Uterine smooth muscle cell (primary cell): ENCODE measurements at places on chromosomes 6 and 20. TPM values are rescaled to one million over a fixed set of nuclear protein-coding genes. Genes with fewer than 3 reads are reported as not detected.

The TPX2 gene
- total RNA-seq = 28.6 and 104 TPM in 2 replicates

The GMPR gene
- total RNA-seq = 8.1 and 9.1 TPM in 2 replicates

The GCNT2 gene
- 0.12 and 0.22 TPM in 2 replicates for total RNA-seq

The GNAS-AS1 gene
- 0.87 and 1.00 TPM in 2 replicates for total RNA-seq

The GDAP1L1 gene
- total RNA-seq = not detected in 2 replicates

The PHIP gene
- total RNA-seq = 28.2 and 32.2 TPM in 2 replicates

The ETV7 gene
- 0.12 and 0.22 TPM in 2 replicates for total RNA-seq

The CLPSL1 gene
- total RNA-seq = not detected in 2 replicates

The VSX1 gene
- total RNA-seq = not detected in 2 replicates

The FAM184A gene
- 1.00 and 1.1 TPM in 2 replicates for total RNA-seq

The SCGN gene
- not detected in 2 replicates for total RNA-seq

The PKHD1 gene
- total RNA-seq = not detected in 2 replicates

The DOK5 gene
- total RNA-seq = 14.6 and 15.6 TPM in 2 replicates

The FAM120B gene
- total RNA-seq = 15.1 and 15.3 TPM in 2 replicates

The PSMB9 gene
- 26.7 and 30.7 TPM in 2 replicates for total RNA-seq

The MAVS gene
- total RNA-seq = 16.0 and 16.1 TPM in 2 replicates

The NHLRC1 gene
- total RNA-seq = 2.7 and 3.3 TPM in 2 replicates

The ARHGAP18 gene
- total RNA-seq = 45.6 and 90.2 TPM in 2 replicates

The CNR1 gene
- total RNA-seq = under 0.01 TPM in 1 of 2 replicates, not detected in the other

The PRR18 gene
- total RNA-seq = 0.12 TPM in 1 of 2 replicates, not detected in the other

The RAB32 gene
- total RNA-seq = 161 and 163 TPM in 2 replicates

The IL17F gene
- not detected in 2 replicates for total RNA-seq

The TMEM63B gene
- 25.3 and 32.9 TPM in 2 replicates for total RNA-seq

The PHF1 gene
- total RNA-seq = 23.0 and 29.7 TPM in 2 replicates

The EFCAB8 gene
- total RNA-seq = under 0.01 TPM in 1 of 2 replicates, not detected in the other

The OLIG3 gene
- total RNA-seq = not detected in 2 replicates

The FNDC1 gene
- total RNA-seq = under 0.01 TPM in 2 replicates

The RALY gene
- total RNA-seq = 50.0 and 69.8 TPM in 2 replicates

The THBD gene
- total RNA-seq = 18.5 and 54.1 TPM in 2 replicates

The SLC22A2 gene
- 0.12 TPM in 1 of 2 replicates, not detected in the other for total RNA-seq

The OR2H1 gene
- total RNA-seq = not detected in 2 replicates

The DLL1 gene
- total RNA-seq = 1.00 and 1.3 TPM in 2 replicates

The LAMP5 gene
- under 0.01 and 0.44 TPM in 2 replicates for total RNA-seq

The UBE2J1 gene
- 34.8 and 36.5 TPM in 2 replicates for total RNA-seq

The NHSL1 gene
- total RNA-seq = 1.8 and 3.7 TPM in 2 replicates

The COL20A1 gene
- total RNA-seq = under 0.01 TPM in 1 of 2 replicates, not detected in the other

The PLCB4 gene
- 1.9 and 2.1 TPM in 2 replicates for total RNA-seq

The CGAS gene
- 6.1 and 7.4 TPM in 2 replicates for total RNA-seq

The CNBD2 gene
- total RNA-seq = 2.0 and 3.2 TPM in 2 replicates

The PNLDC1 gene
- not detected in 2 replicates for total RNA-seq

The SEMG1 gene
- not detected in 2 replicates for total RNA-seq

The SPATS1 gene
- not detected in 2 replicates for total RNA-seq

The FKBP1C gene
- 0.12 and 0.22 TPM in 2 replicates for total RNA-seq

The PRKN gene
- total RNA-seq = 2.9 and 3.4 TPM in 2 replicates

The TOMM34 gene
- total RNA-seq = 41.5 and 72.5 TPM in 2 replicates

The RIMS1 gene
- total RNA-seq = 0.33 and 0.50 TPM in 2 replicates

The CBLN4 gene
- not detected in 2 replicates for total RNA-seq

The PRPH2 gene
- total RNA-seq = 1.7 and 1.8 TPM in 2 replicates

The PET117 gene
- 13.9 and 17.6 TPM in 2 replicates for total RNA-seq

The COL12A1 gene
- total RNA-seq = 526 and 765 TPM in 2 replicates

The FAM162B gene
- total RNA-seq = 6.5 and 14.1 TPM in 2 replicates

The ARMH2 gene
- not detected in 2 replicates for total RNA-seq

The IP6K3 gene
- 0.22 and 0.50 TPM in 2 replicates for total RNA-seq

The UBE2V1 gene
- total RNA-seq = 26.2 and 32.4 TPM in 2 replicates

The NKAIN2 gene
- total RNA-seq = not detected in 2 replicates

The SLC22A1 gene
- total RNA-seq = 0.62 and 0.77 TPM in 2 replicates

The WFDC10B gene
- not detected in 2 replicates for total RNA-seq
